ENCODE measurements at places on chromosomes 12 and 14.

DNA sequence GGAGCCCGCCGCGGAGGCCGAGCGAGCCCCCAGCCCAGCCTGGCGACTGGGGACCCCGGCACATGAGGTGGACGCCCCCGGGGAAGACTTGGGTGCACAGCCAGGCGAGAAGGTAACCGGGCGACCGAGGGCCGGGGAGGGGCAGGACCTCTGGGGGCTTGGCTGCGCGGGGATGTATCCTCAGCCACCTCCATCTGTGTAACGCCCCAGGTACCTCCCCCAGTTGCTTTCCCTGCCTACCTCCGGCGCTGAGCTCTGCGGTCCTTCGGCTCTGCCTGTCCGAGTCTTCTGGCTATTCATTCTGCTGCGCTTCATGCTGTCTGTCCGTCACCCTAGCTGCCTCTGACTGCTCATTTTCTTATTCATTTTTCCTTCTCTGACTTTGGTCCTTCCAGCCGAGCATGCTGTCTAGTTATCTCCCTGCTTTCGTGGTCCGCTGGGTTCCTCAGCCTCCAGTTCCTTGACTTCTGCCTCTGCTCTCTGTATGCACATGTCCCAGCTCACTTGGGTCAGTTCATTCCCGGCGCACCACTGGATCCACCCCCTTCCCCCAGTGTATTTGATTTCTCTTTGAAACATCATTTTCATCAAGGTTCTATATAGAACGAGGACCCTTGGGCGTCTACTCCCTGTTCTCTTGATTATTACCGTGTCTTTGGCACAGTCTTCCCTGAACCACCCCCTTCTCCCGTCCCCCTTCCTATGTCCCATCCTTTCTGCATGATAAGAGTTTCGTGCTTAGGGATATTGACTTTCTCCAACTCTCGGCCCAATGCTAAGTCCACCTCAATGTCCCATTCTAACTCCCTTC lies 612 bp downstream of the PHC1 start:
- DNase-seq: peak; percentile 23

GRCh38 chr14:26088275-26088674 lies 509.6 kb downstream of the NOVA1 start:
- DNase-seq: no peak

DNA sequence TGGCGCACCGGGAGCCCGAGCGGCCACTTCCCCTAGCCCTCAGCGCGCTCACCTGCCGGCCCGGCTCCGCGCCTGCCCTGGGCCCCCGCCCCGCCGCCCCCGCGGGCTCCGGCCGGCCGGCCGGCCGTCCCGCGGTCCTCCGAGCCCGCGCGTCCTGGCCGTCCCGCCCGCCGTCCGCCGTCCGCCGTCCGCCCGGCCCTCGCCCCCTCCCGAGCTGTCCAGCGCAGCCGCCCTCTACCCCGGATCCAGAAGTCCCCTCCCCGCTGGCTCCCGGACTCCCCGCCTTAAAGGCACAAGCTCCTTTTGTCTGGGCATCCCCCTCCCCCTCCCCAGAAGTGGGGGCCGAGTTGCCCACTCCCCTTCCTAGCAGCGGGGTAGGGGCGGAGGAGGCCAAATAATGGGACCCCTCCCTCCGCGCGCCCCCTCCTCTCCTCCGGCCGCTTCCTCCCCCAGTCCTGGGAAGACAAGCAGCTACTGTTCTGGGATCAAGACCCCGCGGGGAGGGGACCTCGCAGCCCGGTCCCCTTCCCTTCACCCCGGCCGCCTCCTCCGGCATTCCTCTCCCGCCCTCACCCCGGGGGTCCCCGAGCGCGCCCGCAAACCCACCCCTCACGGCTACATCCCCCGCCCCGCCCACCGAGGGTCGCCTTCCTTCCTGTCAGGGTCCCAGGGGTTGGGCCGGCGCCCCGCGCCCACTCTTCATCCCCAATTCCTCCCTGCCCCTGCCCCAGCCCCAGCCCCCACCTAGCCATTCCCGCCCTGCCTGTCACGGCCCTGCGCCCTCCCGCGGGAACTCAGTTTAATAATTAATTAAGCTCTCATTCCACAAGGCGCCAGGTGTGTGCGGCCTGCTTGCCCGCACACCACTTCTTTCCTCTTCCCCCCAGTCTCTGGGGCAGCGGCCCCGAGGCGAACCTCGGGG lies at the start of gene ADCY6:
Gene ADCY6 (minus strand): TSS at position 236 of the 922 bp plus-strand sequence. CDS start 5,655 bp downstream, outside the sequence.
- DNase-seq: no peak

- DNase-seq: no peak
These were observed 16.4 kb downstream of the ARID2 start for GRCh38 chr12:45745861-45746277.

DNA sequence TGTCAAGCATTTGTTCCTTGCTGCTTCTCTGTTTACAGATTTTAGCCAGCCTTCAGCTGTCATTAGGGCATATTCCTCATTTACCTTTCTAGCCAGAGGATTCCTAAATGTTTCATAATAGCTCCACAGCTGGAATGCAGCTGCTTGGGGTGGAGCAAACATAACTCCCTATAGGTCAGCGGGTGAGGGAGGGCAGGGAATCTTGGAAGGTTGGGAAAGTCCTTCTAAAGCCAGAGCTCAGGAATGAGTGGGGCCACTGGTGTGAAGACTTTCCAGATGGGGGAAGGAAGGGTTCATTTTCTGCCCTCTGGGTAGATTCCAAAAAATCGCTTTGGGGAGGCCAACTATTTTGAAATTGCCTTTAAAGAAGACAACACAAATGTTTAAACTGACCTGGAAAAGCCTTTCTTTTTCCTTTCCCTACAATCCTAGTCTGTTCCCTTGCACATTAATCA lies 16.3 kb upstream of the IRF2BPL start:
- DNase-seq: no peak

- DNase-seq: no peak
These were observed 923.3 kb downstream of the AACS start for GRCh38 chr12:125988545-125988944.

DNA sequence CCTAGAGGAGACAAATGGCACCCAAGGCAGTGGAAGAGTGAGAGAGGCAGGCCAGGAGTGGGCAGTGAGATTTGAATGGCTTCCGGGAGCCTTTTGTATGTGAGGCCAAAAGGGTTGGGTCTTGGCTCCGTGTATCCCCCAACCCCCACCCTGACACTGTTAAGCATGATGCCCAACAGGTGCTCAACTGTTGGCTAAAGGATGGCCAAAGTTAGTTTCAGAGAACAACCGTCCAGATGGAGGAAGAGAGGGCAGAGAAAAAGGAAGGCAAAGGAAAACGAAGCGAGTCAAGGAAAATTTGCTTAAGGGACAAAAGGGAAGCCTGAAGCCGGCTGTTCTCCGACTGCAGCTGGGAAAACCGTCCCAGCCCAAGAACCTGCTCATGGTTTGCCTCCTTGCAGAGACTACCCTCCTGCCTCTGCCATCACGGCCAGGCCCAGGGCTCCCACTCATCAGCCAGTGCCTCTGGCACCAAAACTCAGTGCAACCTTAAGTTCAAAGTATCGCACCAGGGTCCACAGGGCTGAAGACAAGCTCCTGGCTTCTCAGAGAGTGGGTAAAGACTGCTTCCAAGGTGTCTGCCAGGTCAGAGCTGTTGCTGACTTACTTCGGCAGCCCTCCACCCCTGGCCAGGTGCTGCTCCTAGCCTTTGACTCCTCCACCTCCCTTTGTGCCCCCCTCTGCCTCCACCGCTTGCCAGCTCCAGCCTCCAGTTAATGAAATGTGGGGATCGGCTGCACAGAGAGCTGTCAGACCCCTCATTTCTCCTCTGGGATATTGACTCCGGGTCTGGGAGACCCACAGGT lies 4.2 kb upstream of the C1QL4 start:
- no peak for DNase-seq

GRCh38 chr12:61758661-61759060 lies 501.5 kb upstream of the USP15 start:
- no peak for DNase-seq

- peak; percentile 72 for DNase-seq
These were observed 15.7 kb downstream of the SIVA1 start for GRCh38 chr14:104768437-104769323.

DNA sequence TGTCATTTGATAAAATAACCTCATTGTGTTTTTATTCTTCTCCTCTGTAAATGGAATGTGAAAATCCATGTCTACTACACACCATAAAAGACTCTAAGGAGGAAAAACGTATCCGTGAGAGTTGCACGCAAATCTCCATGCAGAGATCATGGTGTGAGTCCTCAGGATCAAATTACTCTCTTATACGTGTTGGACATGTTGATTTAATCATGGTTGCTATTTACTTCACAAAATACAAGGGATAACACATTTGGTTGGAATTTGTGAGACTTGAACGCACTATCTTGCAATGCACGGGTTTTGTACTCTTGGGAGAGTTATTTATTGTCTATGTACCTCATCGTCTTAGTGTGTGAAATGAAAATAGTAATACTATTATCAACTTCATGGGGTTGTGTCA lies 128.0 kb upstream of the RASSF8 start:
- no peak for DNase-seq

DNA sequence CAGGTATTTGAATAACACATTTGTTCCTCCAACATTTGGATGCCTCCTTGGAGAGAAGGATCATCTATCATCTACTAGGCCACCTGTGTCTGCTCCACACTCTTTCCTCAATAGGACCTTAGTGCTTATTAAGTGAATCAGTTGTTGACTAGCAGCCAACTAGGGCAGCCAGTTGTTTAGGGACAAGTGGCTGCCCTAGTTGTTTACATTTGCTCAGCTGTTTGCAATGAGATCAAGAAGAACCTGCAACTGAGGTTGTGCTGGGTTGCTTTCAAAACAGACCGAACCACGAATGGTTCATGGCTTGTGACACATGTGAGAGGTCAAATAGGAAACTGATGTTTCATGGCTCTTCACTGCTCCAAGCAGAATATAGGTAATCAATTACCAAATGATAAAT lies 53.8 kb downstream of the TMCC3 start:
- no peak for DNase-seq

- DNase-seq: no peak
These were observed 18.3 kb upstream of the EIF2B2 start for GRCh38 chr14:74984236-74985027.

DNA sequence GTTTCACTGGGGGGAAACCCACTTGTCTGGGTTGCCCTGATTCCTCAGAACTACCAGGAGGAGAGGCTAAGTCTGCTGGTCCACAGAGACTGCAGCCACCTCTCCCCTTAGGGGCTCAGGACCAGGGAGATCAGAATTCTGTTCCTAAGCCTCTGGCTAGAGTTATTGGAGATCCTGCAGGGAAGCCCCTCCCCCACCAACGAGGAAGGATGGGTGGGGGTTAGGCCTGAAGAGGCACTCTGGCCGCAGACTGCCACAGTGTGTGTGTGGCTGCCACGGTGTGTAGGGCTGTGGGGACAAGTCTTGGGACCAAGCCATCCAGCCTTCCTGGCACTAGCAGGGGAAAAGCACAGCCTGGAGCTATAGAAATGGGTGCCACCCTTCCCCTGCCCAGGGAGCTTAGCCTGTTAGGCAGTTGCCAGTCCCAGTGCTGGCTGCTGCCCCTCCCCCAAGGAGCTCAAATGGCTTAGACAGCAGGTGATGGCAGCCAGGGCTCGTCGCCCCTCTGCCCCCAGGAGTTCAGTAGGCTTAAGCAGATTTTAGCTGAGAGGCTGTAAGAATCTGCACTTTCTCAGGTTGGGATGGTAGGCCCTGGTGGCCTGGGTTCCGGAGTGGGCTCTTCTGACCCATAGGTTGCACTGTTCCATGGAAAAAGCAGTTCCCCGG lies 107.7 kb downstream of the ERGIC2 start:
- no peak for DNase-seq

DNA sequence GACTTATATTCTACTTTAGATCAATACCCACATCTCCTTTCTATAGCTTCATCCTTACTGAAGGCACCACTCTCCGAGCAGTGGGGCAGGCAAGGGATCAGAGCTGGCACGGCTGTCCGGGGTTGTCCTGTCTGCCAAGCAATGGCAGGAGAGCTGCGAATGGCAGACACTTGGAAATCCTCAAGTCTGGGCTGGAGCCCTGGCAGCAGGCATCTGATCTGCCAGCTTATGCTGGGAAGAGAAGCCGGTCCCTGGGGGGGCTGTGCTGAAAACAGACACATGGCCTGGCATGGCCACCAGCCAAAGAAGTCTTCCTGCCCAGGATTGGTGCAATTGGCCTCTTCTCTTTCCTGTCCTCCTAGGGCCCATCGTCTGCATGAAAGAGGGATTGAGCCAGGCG lies 280.2 kb upstream of the PWP1 start:
- no peak for DNase-seq

DNA sequence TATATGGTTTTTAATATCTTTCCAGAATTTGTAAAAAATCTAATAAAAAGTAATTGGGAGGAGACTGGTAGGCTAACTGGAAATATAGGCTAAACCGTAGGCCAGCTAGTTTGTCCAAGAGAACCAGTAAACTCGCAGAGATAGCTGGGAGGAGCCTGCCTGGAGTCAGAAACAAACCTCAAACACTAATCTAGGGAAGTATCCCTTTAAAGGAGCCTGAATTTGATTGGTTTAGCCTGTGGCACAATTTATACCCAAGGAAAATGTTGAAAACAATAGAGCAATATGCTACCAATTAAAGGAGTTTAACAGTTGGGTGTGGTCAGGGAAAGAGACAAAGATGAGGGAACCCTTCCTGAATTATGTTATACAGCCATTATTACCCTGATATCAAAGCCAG lies 109.6 kb downstream of the EML5 start:
- no peak for DNase-seq

GRCh38 chr12:115243933-115244628 lies 560.1 kb upstream of the TBX3 start:
- no peak for DNase-seq

- DNase-seq: no peak
These were observed 304.4 kb upstream of the FAR2 start for GRCh38 chr12:28844718-28845117.

DNA sequence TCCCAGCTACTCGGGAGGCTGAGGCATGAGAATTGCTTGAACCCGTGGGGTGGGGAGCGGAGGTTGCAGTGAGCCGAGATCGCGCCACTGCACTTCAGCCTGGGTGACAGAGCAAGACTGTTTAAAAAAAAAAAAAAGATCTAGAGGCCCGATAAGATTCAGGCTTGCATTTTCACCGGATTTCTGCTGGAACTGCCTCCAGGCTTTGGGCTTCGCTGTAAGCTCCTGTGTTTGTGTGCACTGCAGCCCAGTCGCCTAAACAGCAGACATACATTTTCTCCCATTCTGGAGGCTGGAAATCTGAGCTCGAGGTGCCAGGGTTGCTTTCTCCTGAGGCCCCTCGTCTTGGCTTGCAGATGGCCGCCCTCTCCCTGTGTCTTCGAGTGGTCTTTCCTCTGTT lies 12.2 kb downstream of the BRI3BP start:
- DNase-seq: no peak

GRCh38 chr14:105075379-105076295 lies 10.4 kb upstream of the GPR132 start:
- no peak for DNase-seq

DNA sequence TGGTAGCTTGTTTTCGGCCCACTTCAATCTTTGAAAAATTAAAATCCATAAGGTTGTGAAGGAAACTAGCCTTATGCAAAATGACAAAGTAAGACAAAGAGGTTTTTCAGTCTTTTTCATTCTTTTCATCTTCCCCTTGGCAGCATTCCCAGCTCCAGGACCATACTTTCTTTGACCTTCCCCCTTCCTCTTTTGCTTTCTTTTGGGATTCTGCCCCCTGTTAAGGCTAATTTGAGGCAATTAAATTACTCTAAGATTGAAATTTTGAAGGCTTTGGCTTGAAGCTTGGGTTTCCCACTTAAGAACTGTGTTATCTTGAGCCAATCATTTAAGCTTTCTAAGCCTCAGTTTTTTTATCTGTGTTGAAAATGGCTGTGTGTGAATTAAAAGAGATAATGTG lies 124.9 kb downstream of the DACT1 start:
- no peak for DNase-seq

- DNase-seq: no peak
These were observed 75.1 kb downstream of the SLC24A4 start for GRCh38 chr14:92397953-92398564.
